Stimulated activated CD8-positive, alpha-beta memory T cell treated with anti-CD3 and anti-CD28 coated beads, Interleukin-4, amount 100 ng/mL, for 4 hours (primary cell): ENCODE measurements at places on chromosomes 4 and X.

DNA sequence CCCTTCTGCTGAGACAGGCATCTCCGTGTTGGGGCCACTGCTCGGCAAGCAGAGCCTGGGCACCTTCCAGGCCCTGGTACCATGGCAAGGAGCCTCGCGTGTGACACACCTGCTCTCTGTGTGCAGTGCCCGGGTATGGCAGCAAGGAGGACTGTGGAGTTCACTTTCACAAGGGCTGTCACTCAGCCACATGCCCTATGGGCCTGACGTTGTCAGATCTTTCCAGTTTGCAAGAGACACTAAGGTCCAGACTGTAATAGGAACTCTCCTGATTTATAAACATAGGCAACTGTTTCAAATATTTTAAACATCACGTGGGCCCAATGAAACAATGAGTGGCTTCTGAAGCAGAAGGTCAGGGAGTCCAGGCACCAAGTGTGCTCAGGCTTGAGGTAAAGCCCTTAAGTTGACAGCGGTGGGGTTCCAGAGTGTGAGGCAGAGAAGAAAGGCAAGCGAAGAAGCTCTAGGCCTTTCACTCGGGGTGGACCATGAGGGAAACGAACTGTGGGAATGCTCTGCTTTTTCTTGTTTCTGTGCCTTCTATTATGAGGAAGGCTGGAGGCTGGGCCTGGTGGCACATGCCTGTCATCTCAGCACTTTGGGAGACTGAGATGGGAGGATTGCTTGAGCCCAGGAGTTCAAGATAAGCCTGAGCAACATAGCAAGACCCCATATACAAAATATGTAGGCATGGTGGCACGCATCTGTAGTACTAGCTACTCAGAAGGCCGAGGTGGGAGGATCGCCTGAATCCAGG is 108.6 kb upstream of the TRIM2 start:
- DNase-seq, result no peak

DNA sequence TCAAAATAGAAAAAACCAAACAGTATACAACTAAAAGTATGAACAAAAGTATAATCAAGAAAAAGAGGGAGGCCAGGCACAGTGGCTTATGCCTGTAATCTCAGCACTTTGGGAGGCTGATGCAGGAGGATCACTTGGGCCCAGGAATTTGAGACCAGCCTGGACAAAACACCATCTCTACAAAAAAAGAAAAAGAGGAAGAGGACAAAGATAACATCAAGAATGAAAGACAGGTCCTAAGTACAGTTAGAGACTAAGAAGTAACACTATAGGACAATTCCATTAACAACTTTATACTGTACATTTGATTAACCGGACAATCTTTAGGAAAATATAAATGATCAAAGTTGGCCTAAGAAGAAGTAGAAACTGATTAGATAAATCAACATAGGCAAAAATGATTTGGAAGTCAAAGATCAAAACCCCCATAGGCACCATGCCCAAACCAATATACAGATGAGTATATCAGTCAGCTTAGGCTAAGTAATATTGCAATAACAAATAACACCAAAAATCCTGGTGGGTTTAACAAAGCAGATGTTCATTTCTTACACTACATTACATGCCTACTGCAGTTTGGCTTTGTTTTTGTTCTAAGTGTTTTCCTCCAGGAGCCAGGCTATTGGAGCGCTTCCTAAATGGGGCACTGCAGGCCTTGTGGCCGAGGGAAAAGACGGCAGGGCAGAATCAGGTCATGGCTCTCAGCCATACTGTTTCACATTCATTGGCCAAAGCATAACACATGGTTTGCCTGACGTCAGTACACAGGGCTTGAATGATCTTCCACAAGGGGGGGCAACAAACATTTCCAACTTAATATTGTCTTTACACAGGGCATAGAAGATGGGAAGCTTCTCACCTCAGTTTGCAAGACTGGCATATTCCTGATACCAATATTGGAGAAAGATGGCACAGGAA is 42.2 kb upstream of the HGFAC start:
- no peak for DNase-seq

- DNase-seq, result no peak
These were observed 240.2 kb upstream of the ADAMTS3 start for GRCh38 chr4:72809208-72809607.

GRCh38 chrX:38847206-38847902 is 46.1 kb downstream of the MID1IP1 start:
- DNase-seq, result no peak

GRCh38 chrX:24682739-24683432 is 10.8 kb upstream of the POLA1 start:
- DNase-seq, result no peak

- DNase-seq, result no peak
These were observed 28.3 kb upstream of the SERTM2 start for GRCh38 chrX:111483135-111483534.

DNA sequence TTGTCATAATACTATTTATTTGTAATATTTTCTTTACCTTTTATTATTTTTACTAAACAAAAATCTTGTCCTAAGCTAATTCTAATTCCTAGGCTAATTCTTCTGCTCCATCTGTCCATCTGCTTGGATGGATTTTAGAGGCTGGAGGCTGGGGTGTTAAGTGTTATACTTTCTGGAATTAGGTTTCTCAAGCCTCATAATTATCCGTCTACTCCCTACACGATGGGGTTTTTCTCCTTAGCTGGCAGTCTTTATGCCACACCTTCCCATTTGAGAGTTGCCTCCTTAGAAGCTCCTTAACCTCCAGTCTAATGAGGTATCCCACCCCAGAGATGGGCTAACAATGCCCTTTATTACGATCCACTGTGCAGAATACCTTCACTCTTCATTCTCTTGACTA is 37.6 kb upstream of the LGI2 start:
- no peak for DNase-seq

- DNase-seq, result no peak
These were observed 954.5 kb upstream of the IGFBP7 start for GRCh38 chr4:58064653-58065052.

DNA sequence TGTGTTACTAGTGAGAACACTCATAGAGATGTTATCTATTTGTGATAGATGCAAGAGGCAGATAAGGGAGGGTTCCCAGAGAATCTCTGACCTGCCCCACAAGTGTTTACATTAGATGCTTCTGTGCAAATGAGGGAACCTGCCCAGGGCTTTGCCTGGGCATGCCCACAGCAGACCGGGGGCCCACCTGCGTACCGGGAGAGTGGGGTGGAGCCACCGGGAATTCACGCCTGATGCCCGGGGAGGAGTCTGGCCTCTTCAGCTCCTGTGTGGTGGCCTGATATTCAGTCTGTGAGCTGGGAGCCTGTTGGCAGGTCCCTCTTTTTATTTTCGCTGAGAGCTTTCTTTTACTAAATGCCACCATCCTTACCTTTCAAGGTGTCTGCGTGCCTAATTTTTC is 155.7 kb downstream of the SNCA start:
- no peak for DNase-seq
